ENCODE measurements at places on chromosomes 4 and X. TPM values are rescaled to one million over a fixed set of nuclear protein-coding genes. Genes with fewer than 3 reads are reported as not detected.

DNA sequence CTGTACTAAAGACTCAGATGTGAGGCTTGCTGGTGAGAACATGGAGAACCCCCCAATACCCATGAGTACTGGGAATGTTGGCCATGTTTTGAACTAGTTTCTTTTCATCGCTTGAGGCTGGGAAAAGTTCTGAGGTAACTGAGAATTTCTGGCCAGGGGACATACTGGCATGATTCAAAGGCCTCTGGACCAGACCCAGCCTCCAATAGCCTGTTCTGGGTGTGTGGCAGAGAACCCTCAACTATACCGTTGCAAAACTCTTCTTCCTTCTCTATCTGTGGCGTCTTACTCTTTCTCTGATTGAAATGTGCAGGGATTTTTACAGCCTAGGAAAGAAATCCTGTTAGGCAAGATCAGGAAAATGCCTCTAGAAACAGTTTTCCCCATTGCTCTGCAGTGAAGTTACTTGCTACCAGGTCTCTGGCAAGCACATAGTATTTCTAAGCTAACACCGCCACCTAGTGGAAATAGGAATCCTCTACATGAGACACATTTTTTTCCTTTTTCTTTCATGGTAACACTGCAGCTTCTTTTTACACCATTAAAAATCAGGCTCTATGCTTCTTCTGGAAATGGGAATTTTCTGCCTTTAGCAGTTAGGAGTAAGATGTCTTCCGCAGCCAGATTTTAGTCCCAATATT lies 170.7 kb upstream of the ZCCHC13 start:
- DNase-seq: peak; percentile 44

ZFP92 gene
- 3.3 TPM for total RNA-seq

- DNase-seq: no peak
Measured at GRCh38 chrX:38211891-38212635, 8.6 kb downstream of the SRPX start.

DNA sequence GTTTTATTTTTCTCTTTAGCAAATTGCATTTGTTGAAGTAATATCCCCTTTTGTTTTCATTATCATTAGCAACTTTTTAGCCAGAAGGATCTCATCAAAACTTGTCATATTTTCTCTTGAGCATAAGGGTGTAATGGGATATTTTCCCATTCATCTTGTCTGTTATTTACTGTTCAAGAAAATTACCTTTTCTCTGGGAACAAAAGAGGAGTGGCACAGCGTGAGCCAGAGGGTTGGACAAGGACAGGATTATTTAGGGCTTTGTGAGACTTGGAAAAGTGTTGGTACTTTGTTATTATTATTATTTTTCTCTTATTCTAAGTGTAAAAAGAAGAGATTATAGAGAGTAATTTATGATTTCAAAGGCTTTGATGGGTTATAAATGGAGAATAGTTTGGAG lies 135.9 kb downstream of the PRKX start:
- DNase-seq: no peak

- DNase-seq: no peak
Measured at GRCh38 chr4:76445911-76446310, 10.9 kb downstream of the SHROOM3 start.

DNA sequence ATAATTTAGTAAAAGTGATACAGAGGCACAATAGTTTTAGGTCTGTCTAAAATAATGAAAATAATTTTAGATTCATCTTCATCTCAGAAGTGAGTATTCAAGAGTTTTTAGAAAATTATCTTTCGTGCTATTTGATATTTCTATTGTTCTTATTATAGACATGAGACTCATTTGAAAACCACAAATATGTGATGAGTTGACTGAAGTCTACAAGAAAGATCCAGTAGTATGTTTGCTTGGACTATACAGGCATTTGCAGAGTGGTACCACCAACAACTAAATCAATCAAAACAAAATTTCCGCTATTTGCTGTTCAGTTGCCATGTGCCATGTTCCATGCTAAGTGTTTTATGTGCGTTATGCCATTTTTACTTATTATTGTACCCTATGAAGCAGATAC lies 1318.5 kb downstream of the STIM2 start:
- DNase-seq: no peak

BEND4 gene
- not detected for total RNA-seq

GRCh38 chrX:22171287-22172060 lies 101.2 kb upstream of the CBLL2 start:
- no peak for DNase-seq

DNA sequence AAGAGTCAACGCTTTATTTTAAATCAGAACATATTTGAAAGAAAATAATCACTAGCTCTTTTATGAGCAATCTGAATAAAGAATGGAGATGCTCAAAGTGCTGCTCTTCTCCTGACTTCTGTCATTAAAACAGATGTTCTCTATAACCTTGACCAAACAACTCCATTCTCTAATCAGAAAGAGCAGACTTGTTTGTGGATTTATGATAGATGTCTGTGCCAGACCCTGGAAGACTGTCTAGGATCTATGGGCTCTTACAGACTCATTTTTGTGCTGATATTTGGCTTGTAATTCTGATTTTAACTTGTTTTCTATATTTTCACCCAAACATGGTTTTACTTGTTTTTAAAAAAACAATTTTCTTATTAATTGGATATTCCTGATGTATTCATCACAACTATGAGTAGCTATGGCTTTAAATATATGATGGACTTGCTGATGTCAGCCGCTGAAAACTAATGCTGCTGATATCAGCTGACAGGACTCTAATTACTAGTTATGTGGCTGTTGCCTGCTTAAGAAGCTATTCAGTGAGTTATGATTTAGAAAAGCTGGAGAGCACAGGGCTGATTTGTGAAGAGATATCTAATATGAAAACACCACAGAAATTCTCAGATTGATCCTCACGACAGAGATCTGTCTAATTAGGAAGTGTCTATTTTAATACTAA lies 31.6 kb upstream of the MAML3 start:
- no peak for DNase-seq

INTU gene
- 4.2 TPM for total RNA-seq

DNA sequence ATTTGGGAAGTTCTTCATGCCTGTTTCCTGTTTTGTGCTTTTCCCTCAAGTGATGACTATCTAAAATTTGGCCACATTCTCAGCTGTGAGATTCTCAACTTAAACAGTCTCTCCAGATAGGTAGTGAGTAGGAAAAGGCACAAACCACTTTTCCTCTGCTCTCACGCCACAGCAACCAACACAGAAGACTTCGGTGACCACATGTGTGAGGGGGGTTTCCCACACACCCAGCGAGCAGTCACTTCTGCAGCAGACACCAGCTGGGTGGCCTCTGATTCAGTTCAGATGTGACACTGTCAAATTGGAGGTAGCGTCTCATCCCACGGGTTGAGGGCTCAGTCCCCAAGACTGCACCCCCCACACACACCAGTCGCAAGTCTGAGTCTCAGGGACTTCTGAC lies 25.1 kb upstream of the CLDN34 start:
- DNase-seq: no peak

DNA sequence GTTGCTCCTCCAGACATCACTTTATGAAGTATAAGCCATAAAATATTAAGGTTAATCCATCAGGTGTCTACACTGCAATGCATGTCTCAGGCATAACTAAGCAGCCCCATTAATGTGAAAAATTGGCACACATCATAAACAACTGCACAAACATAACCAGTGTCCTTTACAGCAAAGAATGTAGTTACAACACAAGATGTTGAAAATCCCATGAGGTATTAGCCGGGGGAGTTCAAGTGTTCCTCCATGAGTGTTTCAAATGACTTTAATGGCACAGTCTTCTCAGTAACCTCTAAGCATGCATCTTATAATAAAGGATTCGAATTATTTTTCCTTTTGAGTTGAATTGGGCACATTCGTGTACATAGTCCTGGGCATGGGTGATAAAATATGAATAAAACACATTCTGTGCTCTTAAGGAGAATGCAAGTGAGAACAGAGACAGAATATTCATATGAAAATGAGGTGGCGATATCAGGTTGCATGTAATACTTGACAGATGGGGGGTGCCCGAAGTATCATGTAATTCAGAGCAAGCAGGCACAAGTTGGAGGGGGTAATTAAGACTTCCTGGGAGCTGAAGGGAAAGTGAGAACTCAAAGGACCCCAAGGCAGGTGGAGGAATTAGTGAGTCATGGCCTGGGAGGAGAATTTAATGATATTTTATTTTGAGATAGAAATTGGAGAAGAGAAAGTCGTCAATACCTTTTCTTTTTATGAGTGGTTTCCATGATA lies 18.2 kb upstream of the VCX2 start:
- no peak for DNase-seq

DNA sequence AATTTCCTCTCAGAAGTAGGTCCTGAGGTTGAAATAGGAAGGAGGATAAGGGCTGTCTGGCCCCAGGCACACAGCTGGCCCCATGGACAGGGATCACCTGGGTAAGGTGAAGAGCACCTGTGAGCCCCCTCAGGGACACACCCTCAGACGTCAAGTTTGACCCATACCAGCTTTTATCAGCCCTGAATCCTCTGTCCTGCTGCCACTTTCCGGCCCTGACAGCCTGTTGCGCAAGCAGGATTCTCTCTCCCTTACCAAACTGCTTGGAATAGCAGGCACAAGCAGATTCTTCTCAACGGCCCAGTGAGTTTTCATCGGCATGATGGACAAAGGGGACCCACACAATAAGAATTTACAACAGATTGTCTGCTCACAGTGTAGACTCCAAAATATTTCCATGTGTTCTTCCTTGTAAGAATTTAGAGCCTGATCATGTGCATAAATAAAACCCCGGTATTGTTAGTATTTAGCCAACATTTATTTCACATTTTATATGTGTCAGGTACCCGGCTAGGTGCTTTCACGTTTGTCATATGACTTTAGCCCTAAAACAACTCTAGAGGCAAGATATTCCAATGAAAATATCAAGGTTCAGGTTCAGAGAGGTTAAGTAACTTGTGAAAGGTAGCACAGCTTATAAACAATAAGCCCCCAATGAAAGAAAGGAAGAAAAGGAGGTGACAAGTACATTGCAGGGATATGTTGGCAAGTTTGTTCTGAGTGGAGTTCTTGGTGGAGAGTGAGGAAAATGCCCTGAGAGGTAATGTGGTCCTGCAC lies 107.2 kb upstream of the KIT start:
- no peak for DNase-seq

WFS1 gene
- total RNA-seq: 0.27 TPM

DNA sequence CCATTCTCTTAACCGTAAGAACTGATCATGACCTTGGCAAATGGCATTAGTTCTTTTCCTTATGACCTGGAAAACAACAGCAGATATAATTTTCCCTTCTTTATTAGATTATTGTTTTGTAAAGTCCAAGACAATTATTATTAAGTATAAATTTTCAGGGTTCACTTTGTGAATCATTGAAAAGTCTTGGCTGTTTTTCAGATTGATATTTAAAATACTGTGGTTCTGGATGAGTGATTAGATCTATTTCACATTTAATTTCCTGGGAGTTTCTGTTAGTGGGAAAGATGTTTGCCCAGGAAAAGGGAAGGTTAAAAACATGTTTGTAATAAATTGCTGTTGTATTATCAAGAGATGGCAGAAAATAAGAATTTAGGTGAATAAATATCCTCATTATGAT lies 194.9 kb downstream of the TLL1 start:
- no peak for DNase-seq

FGFBP2 gene
- total RNA-seq: not detected

- DNase-seq: no peak
Measured at GRCh38 chrX:134396174-134396573, 63.8 kb upstream of the HPRT1 start.

DNA sequence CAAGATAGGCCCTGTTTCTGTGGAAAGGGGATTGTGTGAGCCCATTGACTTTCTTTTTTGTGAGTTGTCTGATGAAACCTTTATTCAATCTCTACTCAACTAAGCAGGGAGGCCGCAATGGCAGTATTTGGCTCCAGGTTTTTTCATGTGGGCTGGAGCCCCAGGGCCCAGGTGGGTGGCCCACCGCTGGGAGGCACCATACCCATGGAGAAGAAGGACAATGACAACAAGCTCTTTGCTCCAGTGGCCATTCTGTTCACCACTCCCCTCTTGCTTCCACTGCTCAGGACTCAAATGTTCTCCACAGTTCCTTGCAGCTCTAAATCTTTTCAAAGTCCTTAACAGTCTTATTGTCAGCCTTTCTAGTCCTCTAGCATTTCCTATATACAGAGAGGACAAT lies 54.1 kb downstream of the HOPX start:
- no peak for DNase-seq

GAGE13 gene
- 79.1 TPM for total RNA-seq

ITGB1BP2 gene
- 2.6 TPM for total RNA-seq

PTCHD1 gene
- total RNA-seq: not detected

- DNase-seq: no peak
Measured at GRCh38 chrX:133849676-133850075, 135.7 kb downstream of the GPC3 start.

- DNase-seq: no peak
Measured at GRCh38 chr4:1137063-1137776, 23.9 kb upstream of the RNF212 start.

SPANXA1 gene
- total RNA-seq: not detected

DNA sequence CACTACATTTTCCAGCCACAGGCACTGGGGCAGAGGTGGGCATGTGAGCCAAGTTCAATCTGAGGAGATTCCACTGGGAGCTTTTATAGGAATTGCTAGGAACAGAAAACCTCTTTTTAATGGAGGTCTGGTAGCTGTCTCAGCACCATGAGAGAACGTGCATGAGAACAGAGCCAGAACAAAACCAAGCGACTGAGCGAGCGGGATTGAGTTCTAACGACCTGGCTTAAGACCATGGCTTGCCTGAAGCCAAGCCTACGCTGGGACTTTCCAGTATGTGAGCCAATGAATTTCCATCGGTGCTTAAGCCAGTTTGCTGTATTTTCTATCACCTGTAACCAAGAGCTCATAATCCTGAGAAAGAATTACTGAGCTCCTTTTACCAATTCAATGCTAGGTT lies 183.7 kb downstream of the NR3C2 start:
- DNase-seq: no peak
